ENCODE measurements at places on chromosomes 7 and 10.

GRCh38 chr7:110347081-110347480, 743.8 kb upstream of the LRRN3 start:
- no peak for DNase-seq

DNA sequence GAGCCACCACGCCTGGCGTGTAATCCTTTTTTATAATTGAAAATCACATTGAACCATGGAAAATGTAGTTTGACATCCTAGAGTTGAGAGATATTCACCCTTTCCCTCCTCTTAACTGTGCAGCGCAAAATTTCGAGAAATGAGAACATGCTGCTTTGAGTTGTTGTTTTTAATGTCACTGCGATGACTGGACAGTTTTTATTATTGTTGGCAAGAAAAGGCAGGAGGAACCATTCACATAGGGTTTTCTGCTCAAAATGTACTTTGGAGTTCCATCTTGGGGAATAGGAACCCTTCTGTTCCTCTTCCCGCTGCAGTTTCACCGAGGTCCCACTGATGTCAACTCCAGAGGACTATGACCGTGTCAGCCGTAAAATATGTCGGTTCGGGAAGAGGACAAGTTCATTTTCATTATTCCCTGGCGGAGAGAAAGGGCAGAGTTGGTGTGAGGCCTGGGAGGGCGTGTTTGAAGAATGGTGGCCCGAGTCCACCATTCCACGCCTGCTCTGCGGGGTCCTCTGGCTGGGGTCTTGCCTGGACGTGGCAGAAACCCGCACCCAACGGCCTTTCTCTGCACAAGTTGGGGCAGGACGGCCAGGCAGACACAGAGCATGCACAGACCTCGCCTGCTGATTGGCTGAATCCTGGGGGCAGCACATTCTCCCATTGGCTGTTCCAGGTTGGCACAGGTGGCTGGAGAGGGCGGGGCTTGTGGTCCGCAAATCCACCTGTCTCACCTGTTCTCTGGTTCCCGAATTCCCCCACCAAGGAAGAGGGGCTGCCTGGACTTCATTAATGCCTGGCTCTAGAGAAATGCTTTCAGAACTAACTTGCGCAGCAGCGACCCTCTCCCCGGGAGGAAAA, 105.1 kb upstream of the TCF7L2 start:
- no peak for DNase-seq

DNA sequence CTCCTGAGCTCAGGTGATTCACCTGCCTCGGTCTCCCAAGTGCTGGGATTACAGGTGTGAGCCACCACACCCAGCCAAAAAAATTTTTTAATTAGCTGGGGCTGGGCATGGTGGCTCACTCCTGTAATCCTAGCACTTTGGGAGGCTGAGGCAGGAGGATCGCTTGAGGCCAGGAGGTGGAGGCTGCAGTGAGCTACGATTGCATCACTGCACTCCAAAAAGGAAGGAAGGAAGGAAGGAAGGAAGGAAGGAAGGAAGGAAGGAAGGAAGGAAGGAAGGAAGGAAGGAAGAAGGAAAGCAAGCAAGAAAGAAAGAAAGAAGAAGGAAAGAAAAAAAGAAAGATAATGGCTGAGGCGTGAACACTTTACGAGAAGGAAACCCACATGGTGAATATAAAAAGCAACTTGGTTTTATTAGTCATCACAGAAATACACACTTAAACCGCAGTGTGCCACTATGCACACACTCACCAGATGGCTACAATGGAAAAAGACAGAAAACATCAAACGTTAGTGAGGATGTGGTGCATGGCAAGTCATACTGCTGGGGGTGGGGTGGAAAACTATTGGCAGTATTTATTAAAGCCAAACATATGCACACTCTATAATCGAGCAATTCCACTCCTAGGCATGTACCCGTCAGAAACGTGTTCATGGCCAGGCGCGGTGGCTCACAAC, 4.4 kb upstream of the CCL26 start:
- DNase-seq: peak; percentile 44

DNA sequence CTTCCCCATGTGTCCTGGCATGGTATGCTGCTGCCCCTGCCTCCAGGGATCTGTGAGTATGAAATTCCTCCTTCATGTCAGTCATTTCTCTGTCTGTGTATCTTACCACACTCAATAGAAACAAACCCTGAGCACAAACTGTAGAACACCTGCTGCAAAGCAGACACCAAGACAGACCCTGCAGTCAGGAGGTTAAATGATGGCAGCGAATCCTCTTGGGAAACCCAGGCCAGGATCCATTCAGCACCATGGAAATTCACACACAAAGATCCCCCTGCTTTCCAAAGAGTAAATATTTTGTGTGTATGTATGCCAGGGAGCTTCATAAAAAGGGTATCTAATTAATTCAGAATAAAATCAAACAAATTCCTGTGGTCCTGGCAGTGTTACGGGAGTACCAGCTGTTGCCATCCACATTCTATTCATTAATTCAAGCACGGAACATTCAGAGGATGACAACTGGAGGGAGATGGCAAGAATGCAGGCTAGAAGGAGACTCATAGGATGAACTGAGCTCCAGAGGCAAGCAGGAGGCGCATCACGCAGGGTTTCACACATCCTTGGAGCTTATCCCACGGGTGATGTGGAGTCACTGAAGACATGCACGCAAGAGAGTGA, 14.8 kb downstream of the ITIH5 start:
- no peak for DNase-seq

DNA sequence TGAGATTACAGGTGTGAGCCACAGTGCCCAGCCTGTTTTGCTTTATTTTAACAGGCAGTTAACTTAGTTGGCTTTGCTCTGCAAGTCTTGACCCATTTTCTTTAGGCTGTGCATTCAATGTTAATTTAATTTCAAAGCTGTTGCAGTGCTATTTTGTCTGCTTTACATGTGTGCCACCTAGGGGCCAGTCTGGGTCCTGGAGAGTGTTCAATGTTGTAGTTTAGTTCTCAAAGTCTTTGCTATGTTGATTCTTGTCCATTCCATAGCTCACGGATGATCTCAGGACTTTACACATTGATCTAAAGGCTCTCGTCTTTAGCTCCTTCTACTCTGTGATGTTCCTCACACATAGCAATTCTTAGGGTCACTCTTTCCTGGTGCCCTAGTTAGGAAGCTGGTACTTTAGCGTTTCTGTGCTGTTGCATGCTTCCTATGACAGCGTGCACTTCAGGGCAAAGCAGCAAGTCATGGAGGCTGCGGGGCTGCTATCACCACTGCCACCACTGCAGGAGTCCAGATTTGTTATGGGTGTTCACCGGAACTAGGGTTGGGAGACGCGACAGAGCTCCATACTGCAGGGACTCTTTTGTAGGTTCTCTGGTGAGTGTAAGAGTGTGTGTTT, 16.4 kb upstream of the ABCA13 start:
- no peak for DNase-seq

GRCh38 chr10:79393221-79393923, 46.1 kb downstream of the PPIF start:
- DNase-seq: no peak

DNA sequence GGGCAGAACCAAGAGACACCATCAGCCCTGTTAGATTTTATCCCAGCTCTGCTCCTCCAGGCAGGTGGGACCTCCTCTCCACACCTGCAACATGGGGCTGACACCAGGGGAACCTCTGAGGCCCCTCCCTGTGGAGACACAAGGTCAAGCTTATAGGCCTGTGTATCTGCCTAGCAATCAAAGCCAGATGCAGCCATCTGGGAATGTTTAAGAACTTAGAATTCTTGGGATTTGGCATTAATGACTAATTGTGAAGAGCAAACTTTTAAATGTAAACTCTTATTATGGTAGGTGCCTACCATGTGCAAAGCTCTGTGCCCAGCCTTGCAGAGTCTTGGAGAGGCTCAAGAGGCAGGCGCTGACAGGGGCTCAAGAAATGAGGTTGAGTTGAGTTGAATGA, 52.1 kb downstream of the TBATA start:
- DNase-seq: no peak

DNA sequence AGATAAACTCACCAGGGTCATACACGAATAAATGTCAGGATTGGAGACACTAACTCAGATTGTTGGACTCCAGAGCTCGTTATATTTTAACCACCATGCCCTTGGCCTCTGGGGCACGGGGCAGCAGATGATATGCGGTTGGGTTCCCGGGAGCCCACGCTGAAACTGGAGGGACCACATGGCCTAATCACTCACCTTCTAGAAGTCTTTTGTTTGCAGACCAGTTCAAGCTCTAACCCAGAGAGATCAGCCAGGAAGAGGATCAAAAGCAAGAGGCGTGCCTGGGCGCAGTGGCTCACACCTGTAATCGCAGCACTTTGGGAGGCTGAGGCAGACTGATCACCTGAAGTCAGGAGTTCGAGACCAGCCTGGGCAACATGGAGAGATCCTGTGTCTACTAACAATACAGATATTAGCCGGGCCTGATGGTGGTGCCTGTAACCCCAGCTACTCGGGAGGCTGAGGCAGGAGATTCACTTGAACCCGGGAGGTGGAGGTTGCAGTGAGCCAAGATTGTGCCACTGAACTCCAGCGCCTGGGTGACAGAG, 42.6 kb upstream of the ECHDC3 start:
- DNase-seq: no peak

DNA sequence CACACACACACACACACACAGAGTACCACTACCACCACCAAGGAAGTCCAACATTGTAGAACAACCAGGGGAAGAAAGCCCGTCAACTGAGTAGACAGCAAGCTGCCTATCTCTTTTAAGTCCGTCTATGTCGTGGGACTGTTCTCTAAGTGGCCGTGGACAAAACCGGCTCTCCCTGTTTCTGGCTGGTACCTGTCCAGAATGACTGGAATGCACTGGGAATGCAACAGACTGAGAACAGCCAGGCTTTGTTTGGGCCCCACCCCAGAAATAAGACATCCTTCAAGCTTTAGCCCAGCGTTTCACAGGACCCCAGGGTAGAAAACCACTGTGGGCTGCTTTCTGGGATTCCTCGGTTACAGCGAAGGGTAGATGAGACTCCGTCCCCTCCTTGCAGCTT, 203.6 kb downstream of the TCERG1L start:
- no peak for DNase-seq

GRCh38 chr10:71840958-71841335, 10.1 kb downstream of the PSAP start:
- no peak for DNase-seq

DNA sequence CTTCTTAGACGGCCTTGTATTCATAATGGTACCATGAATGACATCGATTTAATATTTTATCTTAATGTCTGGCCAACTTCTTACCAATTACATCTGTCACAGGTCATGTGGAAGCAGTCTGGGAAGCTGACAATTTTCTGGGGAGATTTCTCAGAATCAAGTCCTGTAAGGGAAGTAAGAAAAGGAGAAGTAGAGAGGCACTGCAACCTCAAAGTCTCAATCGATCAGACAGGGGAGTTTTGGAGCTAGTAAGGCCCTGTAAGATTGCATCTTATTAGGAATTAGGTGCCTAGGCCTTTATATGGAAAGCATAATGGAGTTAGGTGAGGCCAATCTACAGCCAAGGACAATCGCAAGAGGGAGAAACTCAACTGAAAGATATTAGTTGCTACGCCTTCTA, 694.6 kb upstream of the SORCS1 start:
- no peak for DNase-seq

DNA sequence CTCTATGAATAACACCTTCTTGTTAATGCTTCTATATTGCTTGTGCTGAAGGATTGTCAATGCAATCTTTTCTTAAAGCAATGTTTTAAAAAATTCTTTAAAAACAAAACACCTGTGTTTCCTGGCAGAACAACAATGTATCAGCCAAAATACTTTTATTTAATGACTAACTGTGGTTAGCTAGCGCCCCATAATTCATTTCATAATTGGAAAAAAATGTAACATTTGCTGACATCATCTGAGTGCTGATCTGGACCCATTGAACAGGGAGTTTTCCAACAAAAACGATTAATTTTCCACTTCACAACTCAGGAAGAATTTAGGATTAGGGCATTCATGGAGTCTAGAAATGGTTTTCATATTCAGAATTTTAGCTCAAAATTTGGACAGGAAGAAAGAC, 137.6 kb upstream of the CDK6 start:
- DNase-seq: no peak

DNA sequence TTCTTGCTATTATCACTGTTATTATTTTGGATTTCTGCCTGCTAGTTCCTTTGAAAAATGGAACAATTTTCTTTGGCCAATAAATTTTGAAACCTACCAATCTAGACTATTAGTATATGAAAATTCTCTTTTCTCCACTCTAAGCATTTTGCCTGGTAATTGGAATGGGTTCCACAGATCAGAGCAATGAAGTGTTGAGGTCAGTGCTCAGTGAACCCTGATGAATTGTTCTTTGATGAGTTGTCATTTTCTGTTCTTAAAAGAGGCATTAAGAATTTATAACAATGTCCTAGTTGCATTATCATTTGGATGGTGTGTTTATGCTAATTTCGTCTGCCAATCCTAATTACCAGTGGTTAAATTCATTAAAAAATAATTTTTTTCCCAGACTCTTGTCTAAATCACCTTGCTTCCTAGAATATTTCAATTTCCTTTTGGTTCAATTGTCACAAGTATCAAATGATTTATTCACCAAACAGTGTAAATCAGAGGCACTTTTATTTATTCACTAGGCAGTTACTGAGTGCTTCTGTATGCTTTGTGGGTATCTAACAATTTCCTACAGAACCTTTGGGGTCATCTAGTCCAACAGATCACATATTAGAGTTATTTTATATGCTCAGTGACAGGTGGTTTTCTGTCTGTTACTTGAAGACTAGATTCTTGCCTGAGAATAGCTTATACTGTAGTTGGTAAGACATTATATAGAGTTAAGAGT, 239.0 kb downstream of the DNAJB9 start:
- DNase-seq: no peak

DNA sequence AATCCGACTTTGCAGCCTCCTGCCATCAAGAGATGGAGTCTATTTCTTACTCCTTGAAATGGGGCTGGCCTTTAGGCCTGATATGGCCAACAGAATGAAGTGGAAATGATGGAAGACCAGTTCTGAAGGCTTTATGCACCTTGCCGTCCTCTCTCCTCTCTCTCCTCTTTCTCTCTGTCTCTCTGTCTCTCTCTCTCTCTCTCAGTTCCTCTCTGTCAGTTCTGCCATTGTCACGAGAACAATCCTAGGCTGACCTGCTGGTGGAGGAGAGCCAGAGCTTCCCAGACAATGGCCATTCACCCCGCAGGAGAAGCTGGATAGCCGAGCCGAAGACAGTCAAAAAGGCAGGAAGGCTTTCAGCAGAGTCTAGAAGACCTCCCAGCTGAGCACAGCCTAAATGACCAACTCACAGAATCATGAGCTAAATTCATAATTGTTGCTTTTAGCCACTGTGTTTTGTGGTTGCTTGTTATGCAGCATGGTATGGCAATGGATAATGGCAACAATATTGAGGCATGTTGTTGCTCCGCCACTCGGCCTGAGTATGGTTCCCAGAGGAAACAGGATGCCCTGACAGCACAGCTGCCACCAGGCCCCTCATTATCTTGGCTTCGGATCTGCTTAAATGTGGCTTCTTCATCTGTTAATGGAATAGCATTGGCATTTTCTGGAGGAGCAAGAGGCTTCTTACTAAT, 35.5 kb downstream of the FRMPD2 start:
- DNase-seq: no peak

DNA sequence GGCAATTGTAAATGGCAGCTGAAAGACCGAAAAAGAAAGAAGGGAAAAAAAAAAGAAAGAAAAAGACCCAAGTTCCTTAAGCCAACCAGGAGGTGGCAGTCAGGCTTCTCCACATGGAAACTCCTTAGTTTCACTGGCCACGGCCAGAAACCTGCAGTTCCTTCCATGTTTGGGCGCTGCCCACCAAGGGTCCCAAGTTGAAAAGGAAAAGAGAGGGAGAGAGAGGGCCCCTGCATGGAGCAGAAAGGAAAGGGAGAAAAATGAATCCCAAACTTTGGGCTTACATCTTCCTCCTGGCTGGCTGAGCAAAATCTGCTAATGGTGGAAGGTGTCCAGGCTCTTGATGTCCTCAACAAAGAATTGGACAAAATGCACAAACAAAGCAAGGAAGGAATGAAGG, 31.8 kb upstream of the ABCA13 start:
- DNase-seq: no peak

- no peak for DNase-seq
These were observed 569.0 kb upstream of the C7orf33 start for GRCh38 chr7:148021507-148022045.
